Fibroblast of villous mesenchyme (primary cell): ENCODE measurements at places on chromosomes 5 and 9. TPM values are rescaled to one million over a fixed set of nuclear protein-coding genes. Genes with fewer than 3 reads are reported as not detected.

LCN2 gene
- total RNA-seq: not detected in 2 replicates

GRCh38 chr9:72809586-72809985, 143.3 kb downstream of the ALDH1A1 start:
- DNase-seq: peak; percentile 8

GRCh38 chr9:101333490-101333889, 51.3 kb downstream of the BAAT start:
- DNase-seq: no peak

DNA sequence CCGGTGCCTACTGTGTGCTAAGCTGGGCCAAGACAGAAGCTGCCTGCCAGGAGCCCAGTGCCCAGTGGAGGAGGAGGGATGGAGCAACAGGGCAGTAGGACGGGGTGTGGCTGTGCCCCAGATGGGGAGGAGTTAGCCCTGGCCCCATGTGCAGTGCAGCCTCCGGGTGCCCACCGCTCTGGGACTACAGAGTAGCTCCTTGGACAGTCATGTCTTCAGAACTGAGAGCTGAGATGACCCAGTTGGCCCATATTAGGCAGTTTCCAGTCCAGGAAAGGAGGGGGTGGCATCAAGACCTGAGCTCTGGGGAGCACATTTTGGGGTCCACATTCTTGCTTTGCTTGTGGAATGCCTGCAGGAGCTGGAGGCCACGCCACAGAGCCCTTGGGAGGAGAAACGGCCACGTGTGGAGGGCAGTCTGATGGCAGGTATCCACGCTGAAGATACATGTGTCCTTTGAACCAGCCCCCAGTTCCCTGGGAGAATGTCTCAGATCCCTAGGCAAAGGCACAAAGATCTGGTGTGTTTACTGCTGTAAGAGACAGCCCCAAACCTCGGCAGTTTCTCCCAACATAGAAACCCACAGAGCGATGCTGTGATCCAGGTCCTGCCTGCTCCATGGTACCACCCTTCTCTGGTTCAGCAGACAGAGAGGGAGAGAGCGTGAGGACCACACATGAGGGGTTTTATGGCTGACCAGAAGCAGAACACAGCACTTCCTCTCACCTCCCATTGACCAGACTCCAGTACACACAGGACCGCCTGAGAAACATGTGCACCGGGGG, 46.8 kb upstream of the FCN1 start:
- DNase-seq: no peak

- no peak for DNase-seq
Observed at GRCh38 chr5:6708814-6709213, 4.4 kb upstream of the TENT4A start.
